NCI-H2081 treated with DMSO at 0.1 percent for 48 hours (cell line): ENCODE measurements at places on chromosomes 7 and 10.

DNA sequence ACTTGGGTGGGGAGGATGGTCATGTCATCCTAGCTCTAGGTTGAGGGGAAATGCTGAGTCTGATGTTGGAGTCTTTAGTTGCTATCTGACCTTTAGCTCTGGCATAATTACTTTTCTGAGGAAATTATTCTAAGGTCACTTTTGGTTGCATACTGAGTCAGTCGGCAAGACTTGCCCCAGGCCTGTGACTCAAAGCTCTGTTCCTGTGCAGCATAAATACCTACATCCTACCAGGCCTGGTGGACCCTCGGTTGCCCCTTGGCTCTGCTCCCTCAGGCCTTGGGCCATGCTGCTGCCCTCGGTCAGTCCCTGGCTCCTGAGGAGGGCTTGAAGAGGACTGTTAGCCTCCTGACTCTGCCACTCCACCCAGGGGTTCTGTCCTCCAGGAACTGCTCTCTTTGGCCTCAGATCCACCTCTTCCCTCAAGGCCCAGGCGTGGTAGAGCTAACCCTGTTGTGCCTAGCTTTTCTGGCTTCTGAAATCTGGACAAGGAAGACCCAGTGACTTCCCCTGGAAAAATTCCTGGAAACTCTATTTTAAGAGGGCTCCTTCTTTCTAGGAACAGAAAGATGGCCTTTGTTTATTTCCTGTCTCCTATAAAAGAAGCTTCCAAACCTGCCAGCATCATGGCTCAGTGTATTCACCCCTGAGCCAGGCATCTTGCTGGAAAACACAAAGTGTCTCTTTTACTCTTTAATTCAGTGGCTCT, 71.2 kb downstream of the TMEM178B start:
- DNase-seq, result no peak

DNA sequence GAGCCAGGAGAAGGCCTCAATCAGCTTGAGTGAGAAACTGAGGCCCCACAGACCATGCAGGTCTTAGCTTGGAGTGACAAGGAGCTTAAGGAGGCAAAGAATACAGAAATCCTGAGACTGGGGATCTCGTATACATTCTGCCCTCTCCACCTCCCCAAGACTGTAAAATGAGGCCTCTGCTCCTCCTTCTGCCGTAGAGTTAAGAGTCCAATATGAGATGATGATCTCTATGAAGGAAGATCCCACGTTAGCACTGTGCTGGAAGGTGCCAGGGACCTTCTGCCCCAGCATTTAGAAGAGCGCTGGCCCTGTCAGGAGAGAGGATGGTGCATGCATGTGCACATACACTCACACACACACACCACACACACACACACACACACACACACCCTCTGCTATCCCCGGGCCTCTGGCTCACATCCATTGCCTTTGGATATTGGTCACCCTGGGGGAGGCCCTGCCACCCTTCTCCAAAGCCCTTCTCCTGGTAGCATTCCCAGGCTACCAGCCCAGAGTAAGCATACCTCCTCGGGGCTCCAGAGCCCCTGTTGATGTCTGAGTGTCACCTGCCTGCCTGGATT, 15.0 kb downstream of the ZCCHC24 start:
- no peak for DNase-seq

DNA sequence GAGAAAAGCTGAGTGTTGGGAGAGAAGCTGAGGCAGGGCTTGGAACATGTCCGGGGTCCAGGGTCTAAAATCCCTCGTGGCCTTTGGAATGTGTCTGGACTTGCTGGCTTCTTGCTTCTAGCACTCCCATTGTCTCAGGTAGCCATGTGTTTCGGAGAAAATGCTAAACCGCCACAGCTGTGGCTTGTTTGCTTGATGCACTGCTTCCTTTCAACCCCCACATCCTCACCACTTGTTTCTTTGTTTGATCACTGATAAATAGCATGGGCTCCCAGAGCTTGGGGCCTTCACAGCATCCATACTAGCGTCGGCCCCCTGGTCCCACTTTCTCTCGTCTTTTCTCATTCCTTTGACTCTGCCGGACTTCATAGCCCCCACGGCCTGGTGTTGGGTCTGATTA, 102.7 kb downstream of the ANKRD26 start:
- DNase-seq, result no peak

GRCh38 chr7:129010075-129010474, 44.8 kb downstream of the TNPO3 start:
- no peak for DNase-seq

DNA sequence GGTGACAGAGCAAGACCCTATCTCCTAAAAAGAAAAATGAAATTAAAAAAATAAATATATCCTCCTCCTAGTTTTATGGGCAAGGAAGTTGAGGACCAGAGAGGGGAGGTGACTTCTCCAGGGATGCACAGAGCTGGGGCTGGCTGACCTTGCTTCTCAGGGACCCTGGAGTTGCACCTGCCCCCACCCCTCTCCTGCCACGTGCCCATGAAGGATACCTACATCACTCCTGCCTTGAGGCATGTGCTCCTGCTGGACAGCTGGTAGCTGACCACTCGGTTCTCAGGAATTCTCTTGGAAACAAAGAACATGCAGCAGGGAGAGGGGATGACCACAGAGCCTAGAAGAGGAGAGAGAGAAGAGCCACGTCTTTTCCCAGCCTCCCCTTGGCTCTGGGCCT, 522 bp downstream of the CCL24 start:
- no peak for DNase-seq
